Mammary epithelial cell (primary cell): ENCODE measurements at places on chromosomes 5 and 9. TPM values are rescaled to one million over a fixed set of nuclear protein-coding genes. Genes with fewer than 3 reads are reported as not detected.
A peak's percentile ranks its signal among the peaks of the same experiment; 100 is the strongest.

DNA sequence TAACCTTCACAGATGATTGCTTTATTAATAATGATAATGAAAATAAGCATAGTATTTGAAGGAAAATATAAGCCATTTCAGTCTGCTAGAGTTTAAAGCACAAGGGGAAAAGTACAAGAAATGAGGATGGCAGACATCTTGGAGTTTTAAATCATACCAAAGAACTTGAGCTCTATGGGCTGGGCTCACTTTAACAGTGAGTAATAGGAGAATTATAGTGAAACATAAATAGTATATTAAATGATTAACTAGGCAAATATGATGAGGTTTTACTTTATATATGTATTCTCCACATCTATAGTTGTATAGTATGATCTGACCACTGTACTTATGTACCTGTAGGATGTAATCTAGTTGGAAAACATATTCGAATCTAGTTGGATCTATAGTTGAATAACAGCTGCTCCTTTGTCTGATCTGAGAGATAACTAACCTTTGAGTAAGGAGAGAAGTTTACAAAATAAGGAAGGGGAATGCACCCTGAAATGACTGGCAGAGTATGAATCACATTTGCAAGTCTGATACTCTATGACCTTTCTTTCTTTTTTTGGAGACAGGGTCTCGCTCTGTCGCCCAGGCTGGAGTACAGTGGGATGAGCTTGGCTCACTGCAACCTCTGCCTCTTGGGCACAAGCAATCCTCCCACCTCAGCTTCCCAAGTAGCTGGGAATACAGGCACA, 17.6 kb downstream of the MEGF9 start:
- peak; percentile 40 for DNase-seq

DNA sequence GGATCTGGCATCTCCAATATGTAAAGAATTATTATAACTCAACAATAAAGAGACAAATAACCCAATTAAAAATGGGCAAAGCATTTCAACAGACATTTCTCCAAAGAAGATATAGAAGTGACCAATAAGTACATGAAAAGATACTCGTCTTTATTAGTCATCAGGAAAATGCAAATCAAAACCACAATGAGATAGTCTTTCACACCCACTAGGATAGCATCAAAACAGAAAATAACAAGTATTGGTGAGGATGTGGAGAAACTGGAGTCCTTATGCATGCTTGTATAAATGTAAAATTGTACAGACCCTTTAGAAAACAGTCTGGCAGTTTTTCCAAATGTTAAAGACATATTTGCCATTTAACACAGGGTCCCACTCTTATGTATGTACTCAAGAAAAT, 39.1 kb upstream of the ITGA1 start:
- DNase-seq, result no peak

- peak; percentile 40 for DNase-seq
Measured at GRCh38 chr9:88106492-88106891, 31.8 kb downstream of the SPATA31C2 start.

DNA sequence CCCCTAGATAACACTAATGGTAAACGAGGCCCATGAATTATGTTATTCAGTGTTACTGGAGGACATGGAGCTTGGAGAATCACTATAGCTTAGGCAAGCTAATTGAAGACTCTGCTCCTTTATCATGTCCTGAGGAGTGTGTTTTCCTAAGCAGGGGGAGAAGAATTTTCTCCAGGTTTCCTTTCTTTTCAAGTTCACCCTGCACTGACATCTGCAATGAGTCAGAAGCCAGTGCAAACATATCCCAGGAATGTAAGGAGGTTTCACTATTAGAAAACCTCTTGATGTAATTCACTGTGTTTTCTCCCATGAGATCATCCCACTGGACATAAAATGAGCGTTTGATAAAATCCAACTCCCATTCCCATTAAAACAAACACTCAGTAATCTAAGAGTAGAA, 75.6 kb downstream of the DMRT2 start:
- DNase-seq, result peak; percentile 3

The TSLP gene
- 0.58 TPM for polyA plus RNA-seq

The TNC gene
- 22.2 TPM for polyA plus RNA-seq
